Memory B cell (primary cell): ENCODE measurements at places on chromosomes 5 and 9.

- H3K27me3 ChIP-seq = no peaks in the 10 kb centered on the region
- no peak overlapping the region for H3K4me3 ChIP-seq
- H3K27ac ChIP-seq = no peak overlapping the region
- peaks cover 1% of the 10 kb centered on the region for H3K36me3 ChIP-seq
- H3K4me1 ChIP-seq = peaks cover 3% of the 10 kb centered on the region
Measured at GRCh38 chr5:157115012-157115411, 6.2 kb upstream of the HAVCR2 start.

GRCh38 chr5:140367256-140368013 lies 7.4 kb downstream of the SLC4A9 start:
- no peak for DNase-seq
- H3K27me3 ChIP-seq = no peaks in the 10 kb centered on the region
- no peak overlapping the region for H3K4me3 ChIP-seq
- peaks cover 7% of the 10 kb centered on the region for H3K4me1 ChIP-seq
- H3K36me3 ChIP-seq = peaks cover 3% of the 10 kb centered on the region

DNA sequence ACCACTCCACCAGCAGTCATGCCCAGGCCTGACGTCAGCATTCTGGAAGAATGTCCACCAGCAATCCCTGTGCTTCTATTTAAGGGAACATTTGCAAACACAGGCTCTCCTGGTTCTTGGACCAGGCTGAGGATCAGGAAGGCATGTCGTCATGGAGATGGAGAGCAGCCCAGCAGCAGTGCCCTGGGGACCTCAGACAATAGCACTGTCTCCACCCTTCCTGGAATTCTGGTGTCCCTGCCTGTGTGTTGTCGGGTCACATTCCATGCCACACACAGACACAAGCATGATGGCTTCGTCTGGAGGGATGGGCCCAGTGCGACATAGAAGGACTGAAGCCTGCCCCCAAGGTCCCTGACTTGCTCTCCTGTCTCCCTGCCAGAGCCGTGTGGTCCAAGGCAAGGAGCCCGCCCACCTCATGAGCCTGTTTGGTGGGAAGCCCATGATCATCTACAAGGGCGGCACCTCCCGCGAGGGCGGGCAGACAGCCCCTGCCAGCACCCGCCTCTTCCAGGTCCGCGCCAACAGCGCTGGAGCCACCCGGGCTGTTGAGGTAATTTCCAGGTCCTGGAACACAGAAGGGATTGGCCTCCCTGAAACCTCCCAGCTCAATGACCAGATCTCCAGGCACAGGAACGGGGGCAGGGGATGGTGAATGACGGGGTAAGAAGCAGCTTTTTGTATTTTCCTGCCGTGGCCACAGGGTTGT lies 43.8 kb downstream of the STOM start:
- H3K4me1 ChIP-seq = peaks cover 2% of the 10 kb centered on the region
- peaks cover 36% of the 10 kb centered on the region for H3K36me3 ChIP-seq
- no peak overlapping the region for H3K27ac ChIP-seq
- H3K4me3 ChIP-seq = no peak overlapping the region

DNA sequence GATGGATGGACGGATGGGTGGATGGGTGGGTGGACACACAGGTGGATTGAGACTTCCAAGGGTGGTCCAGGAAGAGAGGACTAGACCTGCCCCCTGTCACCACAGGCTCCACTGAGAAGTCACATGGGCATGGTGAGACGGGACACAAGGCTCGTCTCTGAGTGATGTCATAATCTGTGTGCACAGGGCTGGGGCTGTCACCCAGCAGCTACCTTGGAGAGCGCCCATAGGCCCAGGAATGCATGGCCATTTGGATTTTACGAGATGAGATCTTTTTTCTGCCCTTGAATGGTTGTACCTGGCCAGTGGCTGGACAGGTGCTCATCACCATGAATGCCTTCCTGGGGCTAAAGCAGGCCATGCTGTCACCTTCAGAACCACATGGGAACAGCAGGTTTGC lies 3.1 kb downstream of the OLFM1 start:
- no peak for DNase-seq
- H3K27ac ChIP-seq = no peak overlapping the region
- H3K36me3 ChIP-seq = no peaks in the 10 kb centered on the region

- DNase-seq = no peak
- H3K27me3 ChIP-seq = no peaks in the 10 kb centered on the region
- no peak overlapping the region for H3K4me3 ChIP-seq
- H3K27ac ChIP-seq = no peak overlapping the region
- no peaks in the 10 kb centered on the region for H3K4me1 ChIP-seq
Measured at GRCh38 chr5:3845230-3845629, 249.6 kb downstream of the IRX1 start.

DNA sequence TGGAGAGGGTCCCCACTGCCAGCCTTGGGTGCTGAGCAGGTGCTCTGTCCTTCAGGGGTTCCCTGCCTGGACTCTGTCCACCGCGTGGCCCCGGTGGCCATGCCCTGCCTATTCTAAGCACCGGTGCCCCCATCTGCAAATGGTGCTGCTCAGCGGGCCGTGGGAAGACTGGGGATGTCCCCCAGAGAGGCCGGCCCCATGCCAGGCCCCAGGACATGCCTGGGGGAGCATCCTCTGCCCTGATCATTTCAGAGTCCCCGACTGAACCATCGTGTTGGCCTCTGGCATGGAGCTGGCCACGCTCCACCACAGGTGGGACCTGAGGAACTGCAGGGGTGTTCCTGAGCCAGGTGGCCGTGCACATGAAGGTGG lies 64.7 kb downstream of the RXRA start:
- H3K4me1 ChIP-seq = peaks cover 39% of the 10 kb centered on the region
- H3K27ac ChIP-seq = peak overlapping the region; percentile 95
- no peaks in the 10 kb centered on the region for H3K36me3 ChIP-seq
- peak; percentile 57 for DNase-seq
- H3K27me3 ChIP-seq = no peaks in the 10 kb centered on the region

GRCh38 chr5:95822542-95823181 lies at the start of gene GLRX:
Gene GLRX, minus strand, starts transcription at chr5:95822726. Its CDS starts 64 bp downstream, at chr5:95822662.
- peaks cover 1% of the 10 kb centered on the region for H3K36me3 ChIP-seq
- peak within 1 kb of the TSS; percentile 98 for H3K4me3 ChIP-seq
- peaks cover 40% of the 10 kb centered on the region for H3K4me1 ChIP-seq

DNA sequence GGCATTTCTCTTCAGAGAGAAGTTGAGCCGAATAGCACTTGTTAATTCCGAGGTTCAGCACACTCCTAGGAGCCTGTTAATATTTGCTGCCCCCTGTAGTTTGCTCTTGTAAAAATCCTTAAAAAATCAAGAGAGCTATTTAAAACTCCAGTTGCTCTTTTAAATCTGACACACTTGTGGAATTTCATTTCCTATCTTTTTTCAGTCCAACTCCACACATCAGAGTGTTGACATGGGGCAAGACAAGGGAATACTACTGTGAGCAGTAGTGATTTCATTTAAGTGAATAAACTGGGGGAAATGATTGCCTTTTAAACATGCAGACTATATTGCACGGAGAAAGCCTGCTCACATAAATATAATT lies 1096.3 kb upstream of the DMAC1 start:
- no peaks in the 10 kb centered on the region for H3K4me1 ChIP-seq
- DNase-seq = no peak
- no peaks in the 10 kb centered on the region for H3K27me3 ChIP-seq

GRCh38 chr5:162299793-162300192 lies 232.2 kb downstream of the GABRG2 start:
- DNase-seq = no peak
- H3K36me3 ChIP-seq = no peaks in the 10 kb centered on the region
- H3K4me1 ChIP-seq = no peaks in the 10 kb centered on the region
- no peak overlapping the region for H3K4me3 ChIP-seq
- peaks cover 2% of the 10 kb centered on the region for H3K27me3 ChIP-seq
- no peak overlapping the region for H3K27ac ChIP-seq

DNA sequence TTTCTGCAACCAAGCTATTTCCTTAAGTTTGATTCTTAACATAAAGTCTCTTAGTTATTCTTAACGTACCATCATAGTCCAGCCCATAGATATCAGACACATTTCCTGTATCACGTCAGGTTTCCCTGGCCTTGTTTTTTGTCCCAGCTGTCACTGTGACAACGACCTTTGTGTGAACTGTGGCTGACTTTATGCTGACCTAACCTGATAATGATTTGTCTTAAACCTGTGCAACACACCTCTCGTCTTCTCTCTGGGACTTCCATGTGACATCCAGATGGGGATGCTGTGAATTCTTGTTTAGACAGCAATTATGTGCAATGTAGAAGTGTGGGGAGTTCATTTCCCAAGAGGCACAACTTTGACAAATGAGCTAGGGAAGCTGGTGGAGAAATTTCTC lies 662.8 kb downstream of the PTPRD start:
- H3K4me3 ChIP-seq = no peak overlapping the region
- H3K36me3 ChIP-seq = no peaks in the 10 kb centered on the region
- H3K27ac ChIP-seq = no peak overlapping the region

DNA sequence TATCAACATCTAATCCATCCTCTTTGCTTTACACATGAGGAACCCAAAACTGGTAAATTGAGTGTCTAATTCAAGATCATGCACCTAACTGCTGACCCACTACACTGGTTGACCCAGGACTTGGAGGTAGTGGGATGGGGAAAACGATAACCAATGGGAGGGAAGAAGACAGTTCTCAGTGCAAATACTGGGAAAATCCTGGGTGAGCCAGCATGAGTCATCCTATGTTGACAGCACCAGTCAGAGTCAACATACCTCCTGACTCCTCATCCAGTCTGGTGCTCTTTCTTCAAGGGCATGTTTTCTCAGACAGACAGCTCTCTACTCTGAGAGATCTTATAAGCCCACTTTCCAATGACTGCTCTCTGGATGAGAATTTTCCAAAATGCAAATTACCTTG lies 232.8 kb upstream of the PTGER4 start:
- H3K36me3 ChIP-seq = peaks cover 3% of the 10 kb centered on the region
- no peak overlapping the region for H3K4me3 ChIP-seq
- H3K4me1 ChIP-seq = no peaks in the 10 kb centered on the region
- H3K27me3 ChIP-seq = no peaks in the 10 kb centered on the region
- DNase-seq = no peak

DNA sequence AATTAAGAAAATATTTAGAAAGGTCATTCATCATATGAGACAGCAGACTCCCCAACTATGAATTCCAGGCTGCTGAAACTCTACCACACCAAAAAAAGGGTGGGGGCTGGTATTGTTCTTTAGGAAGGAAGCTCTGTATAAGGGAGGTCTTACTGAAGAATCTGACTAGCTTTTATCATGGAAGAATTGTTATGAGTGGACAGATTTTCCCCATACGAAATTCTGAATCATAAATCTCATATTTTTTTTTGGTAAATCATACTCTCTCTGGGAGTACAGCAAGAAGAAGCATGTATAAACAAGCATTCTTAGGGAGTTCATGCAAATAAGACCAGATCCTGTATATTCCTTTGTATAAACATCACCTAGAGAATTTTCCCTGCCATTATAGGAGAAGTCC lies 220.0 kb downstream of the SLC12A2 start:
- H3K27ac ChIP-seq = no peak overlapping the region
- H3K4me1 ChIP-seq = no peaks in the 10 kb centered on the region
- no peaks in the 10 kb centered on the region for H3K36me3 ChIP-seq

GRCh38 chr9:125399165-125399564 lies 137.5 kb downstream of the GAPVD1 start:
- no peak overlapping the region for H3K4me3 ChIP-seq
- H3K36me3 ChIP-seq = no peaks in the 10 kb centered on the region
- no peak for DNase-seq
- no peak overlapping the region for H3K27ac ChIP-seq
- H3K4me1 ChIP-seq = no peaks in the 10 kb centered on the region

GRCh38 chr9:124045076-124045829 lies 33.7 kb downstream of the LHX2 start:
- no peak overlapping the region for H3K27ac ChIP-seq
- DNase-seq = no peak
- H3K4me1 ChIP-seq = peaks cover 8% of the 10 kb centered on the region
